Stimulated activated CD8-positive, alpha-beta memory T cell treated with anti-CD3 and anti-CD28 coated beads, Interleukin-2, amount 100 ng/mL, for 1 hour (primary cell): ENCODE measurements at places on chromosomes 7 and 10.

GRCh38 chr10:102537367-102537766, 33.6 kb downstream of the SUFU start:
- no peak for DNase-seq

DNA sequence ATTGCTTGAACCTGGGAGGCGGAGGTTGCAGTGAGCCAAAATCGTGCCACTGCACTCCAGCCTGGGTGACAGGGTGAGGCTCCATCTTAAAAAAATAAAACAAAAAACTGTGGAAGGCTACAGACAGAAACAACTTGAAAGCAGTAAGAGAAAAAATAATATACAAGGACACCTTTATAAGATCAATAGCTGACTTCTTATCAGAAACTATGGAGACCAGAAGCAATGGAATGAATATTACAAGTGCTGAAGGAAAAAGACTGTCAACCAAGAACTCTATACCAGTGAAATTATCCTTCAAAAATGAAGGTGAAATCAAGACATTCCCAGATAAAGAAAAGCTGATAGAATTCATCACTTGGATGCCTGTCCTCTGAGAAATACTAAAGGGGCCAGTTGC, 49.0 kb downstream of the RBAK start:
- DNase-seq = no peak

GRCh38 chr7:71538210-71538609, 406.3 kb downstream of the GALNT17 start:
- DNase-seq = no peak

- DNase-seq = no peak
Observed at GRCh38 chr10:94409021-94409657, 6.8 kb downstream of the TBC1D12 start.

GRCh38 chr10:110003524-110003885, 4.3 kb upstream of the ADD3 start:
- no peak for DNase-seq

DNA sequence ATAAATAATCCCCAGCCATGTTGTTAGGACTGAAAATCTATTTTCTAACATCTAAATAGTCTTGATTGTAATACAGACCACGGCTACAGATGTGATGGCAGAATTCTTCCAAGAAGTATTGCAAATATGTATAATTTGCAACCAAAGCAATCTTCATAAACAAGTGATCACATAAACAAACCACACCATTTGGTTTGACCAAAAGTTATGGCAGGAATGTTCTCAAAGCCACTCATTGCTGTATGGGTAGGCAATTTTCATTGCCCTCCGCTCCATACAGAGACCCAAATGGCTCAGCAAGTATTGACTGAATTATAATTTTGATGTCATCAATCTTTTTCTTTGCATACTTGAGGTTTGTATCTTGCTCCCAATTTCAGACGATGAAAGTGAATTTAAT, 19.0 kb upstream of the RHOBTB1 start:
- no peak for DNase-seq

GRCh38 chr7:3011211-3011852, 32.3 kb downstream of the CARD11 start:
- DNase-seq = no peak

DNA sequence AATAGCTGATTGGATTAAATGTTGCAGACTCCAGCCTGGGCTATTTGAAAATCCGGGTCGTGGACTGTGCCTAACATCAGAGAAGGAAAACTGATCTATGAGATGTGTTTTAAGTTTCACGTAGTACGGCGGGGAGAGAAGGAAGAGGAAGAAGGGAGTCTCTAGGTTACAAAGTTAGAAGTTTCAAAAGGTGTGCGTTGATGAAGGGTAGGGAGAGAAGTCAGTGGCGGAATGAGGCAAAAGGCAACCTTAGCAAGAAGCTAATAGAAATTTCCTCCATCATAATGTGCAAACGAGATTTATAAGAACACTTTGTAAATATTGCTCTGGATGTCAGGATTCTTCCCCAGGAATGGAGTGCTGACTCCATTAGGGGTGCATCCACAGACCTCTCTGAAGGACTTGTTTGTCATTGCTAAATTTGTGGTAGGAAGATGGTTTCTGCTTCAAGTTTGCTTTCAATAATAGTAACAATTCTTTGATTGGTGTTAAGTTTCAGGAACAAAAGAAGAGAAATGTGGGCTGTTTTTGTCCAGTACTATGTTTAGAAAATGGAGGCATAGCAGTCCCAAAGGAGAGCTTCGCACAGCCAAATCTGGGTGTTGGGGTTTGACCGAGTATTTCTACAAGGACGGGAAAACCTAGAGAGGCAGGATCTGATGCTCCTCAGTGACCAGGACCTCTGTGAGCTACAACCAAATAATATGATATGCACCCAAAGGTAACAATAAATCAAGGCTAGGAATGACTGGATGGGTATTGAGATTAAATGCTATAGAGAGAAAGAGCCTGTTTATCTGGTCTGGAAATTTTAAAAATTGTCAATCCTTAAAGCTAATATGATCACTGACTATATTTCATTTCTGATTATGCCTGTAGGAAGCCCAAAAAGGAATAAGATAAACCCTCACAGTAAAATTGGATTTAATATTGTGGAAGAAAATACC, 8.2 kb downstream of the TWIST1 start:
- DNase-seq = no peak

DNA sequence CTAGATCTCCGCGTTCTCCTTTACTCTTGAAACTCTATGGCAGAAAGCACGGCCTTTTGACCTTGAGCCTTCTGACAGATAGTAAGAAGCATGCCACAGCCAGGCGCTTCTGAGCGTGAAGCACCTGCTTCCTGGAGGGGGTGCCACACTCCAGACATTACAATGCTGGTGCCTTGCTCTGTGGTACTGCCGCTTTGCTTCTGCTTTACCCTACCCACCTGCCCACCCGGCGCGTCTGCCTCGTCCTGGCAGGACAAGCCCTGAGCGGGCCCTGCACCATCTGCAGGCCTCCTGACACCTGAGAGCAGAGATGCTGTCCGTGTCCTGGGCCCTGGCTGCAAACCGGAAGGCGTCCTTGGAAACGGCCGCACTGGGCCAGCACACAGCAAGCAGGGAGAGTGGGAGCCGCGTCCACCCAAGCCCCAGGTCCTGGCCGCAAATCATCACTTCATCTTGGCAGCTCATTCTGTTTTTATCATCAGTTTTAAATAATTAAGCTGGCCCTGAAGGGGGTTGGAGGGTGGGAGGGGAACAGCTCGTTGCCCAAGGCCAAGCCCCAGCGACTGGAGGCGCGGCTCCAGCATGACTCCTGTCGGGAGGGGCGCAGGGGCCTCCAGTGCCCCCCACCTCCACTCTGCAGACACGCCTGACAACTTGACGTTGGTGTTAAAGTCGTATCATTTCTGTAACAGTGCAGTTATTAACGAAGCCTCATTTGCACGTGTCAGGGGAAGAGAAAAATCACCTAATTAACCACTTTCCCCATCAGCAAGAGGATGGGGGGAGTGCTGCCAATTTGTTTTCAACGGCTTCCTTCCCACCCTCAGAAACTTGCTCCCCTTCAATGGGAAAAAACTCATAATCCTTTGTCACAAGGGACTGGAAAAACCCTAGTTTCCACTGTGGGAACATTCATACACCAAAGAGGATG, 132.2 kb downstream of the MAD1L1 start:
- no peak for DNase-seq

DNA sequence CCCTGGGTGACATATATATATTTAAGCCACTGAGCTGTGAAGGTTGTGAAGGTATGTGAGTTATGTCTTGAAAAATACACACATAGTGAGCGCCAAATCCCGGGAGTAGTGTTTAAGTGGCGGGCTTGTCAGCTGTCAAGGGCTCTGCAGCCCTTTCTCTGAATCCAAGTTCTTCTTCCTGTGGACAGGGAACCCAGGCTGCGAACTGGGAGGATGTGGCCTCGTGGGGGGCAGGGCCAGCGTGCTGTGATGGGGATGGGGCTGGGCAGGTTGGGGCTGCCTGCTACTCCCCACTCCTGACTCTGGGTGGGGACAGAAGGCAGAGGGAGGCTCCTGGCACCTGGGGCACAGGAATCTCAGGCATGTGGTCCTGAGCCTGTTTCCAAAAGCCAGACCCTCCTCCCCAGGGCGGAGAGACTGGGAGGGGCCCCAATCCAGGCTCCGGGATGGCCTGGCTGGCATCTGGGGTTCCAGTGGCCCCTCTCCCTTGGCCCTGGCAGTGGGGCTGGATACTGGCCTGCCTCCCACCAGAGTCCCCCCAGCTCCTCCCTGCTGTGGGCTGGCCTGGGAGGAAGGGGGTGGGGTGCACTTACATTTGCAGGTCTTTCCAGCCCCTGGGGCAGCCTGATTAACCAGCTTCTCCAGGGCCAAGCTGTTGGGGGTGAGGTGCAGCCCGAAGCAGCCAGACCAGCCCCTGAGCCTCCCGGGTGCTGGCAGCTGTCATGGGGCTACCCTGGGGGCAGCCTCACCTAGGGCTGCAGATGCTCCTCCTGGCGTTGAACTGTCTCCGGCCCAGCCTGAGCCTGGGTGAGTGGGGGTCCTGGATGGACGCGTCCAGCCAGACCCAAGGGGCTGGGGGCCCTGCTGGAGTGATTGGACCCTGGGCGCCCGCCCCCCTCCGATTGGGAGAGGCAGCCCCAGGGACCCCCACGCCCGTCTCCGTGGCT, at the start of gene UPK3B:
TSS of gene UPK3B (plus strand) at position 622 of the 947 bp plus-strand sequence. CDS start at position 723, 101 bp downstream.
- DNase-seq = no peak

GRCh38 chr10:91607646-91608403, 25.0 kb downstream of the PPP1R3C start:
- DNase-seq = no peak
